Vagina (tissue), 2 donors: ENCODE measurements at places on chromosomes 16 and 17. TPM values are rescaled to one million over a fixed set of nuclear protein-coding genes. Genes with fewer than 3 reads are reported as not detected.

PTX4 gene
- not detected for total RNA-seq

DNA sequence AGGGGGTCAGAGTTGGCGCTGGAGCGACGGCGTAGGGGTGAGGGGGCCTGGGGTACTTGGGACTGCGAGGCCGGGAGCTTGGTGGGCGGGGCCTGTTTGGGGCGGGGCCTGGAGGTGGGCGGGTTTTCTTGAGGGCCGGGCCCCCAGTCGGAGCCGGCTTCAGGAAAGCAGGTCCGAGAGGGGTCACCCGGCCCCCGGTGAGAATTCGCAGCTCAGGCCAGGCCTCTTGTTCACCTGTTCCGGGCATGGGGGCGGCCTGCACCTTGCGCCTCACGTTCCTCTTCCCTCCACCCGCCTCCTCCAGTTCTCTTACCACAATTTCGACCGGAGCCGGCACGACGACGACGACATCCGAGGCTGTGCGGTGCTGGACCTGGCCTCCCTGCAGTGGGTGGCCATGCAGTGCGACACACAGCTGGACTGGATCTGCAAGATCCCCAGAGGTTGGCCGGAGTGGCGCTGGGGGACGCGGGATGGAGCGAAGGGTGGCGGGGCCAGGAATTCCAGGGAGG, 52.5 kb downstream of the MRC2 start:
- no peak for DNase-seq

DNA sequence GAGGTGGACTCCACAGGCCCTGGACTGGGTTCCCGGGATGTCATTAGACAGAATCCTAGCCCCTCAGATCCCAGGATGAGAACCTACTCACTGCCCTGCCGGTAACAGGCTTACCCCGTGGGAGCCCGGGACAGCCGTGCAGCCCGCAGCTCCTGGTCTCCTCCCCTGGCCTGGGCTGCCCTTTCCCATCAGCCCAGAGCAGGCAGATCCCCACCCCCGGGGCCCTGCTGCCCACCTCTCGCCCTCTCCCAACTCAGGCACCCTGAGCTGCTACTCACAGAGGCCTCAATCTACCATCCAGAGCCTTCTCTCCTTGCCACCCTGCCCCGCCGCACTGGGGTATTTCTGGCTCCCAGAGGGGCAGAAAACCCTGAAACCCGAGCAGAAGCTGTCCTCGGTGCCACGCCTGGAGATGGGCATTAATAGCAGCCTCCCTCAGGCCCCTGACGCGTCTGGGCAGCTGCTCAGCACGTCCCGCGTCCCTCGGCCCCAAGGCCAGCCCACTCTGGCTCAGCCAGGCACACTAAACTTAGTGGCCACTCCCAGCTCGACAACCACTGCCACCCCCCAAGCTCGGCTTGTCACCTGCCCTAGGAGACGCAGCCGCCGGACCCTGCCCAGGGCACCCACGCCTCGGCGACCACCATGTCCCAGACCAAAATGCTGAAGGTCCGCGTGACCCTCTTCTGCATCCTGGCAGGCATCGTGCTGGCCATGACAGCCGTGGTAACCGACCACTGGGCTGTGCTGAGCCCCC, at the start of gene CACNG1:
Gene CACNG1 (plus strand): TSS at position 539 of the 757 bp plus-strand sequence. CDS start 107 bp downstream, at position 646.
- DNase-seq = no peak

VTN gene
- 2.7 TPM for total RNA-seq

GRCh38 chr17:78122931-78123249, 5.7 kb downstream of the TMC6 start:
- DNase-seq = no peak

DLG4 gene
- total RNA-seq = 23.3 TPM

- DNase-seq = no peak
These were observed 48.7 kb upstream of the GSE1 start for GRCh38 chr16:85564277-85565051.

- no peak for DNase-seq
These were observed 562 bp downstream of the USP31 start for GRCh38 chr16:23148513-23149266.

DNA sequence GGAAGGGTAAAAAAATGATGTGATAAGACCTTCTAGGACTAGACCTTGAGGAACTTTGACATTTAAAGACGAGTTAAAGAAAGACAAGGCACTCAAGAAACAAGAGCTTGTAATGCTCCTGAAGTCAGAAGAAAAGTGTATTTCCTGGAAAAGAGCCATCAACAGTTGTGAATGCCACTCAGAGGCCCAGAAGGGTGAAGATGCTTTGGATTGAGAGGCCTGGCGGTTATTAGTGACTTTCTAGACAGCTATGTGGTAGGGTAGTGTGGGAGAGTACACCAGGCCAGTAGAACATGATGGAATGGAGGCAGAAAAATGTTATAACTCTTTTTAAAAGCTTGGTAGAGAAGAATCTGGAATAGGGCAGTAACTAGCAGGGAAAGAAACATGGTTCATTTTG, 34.1 kb upstream of the ANKFN1 start:
- DNase-seq = no peak

GRCh38 chr17:80603396-80603795, 58.8 kb downstream of the RPTOR start:
- DNase-seq = no peak

DNA sequence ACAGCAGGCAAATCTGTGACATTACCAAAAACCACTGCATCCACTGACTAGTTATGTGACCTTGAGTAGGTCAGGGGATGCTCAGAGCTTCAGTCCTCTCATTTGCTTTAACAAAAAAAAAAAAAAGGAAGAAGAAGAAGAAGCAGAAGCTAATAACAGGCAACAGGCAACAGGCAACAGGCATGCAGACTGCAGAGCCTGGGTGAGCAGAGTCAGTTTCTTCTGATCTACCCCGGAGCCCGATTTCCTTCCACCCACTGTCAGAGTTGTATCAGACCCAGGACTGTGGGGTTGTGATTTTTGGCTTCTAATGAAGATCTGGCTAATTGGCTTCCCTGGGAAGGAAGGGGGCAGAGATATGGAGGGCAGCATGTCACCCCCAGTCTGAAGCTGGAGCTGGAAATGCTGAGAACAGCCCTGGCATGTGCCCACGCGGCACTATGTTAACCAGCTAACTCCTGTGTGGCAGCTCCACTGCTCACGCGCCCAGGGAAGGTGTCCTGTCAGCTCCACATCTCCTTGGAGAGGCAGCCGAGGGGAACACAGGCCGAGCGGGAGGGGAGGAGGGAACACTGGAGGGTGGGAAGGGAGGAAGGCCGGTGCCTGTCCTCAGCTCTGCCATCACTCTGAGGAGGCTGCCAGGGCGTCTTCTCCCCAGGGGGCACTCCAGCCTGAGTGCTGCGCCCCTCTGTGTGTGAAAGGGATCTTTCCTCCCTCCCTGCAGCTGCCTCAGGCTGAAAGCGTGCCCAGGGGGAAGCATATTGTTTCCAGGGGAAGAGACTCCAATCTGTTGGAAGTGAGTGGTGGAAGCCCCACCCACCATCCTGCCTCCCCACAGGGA, 17.6 kb downstream of the SRCIN1 start:
- DNase-seq = no peak

- DNase-seq = no peak
These were observed 33.2 kb upstream of the STH start for GRCh38 chr17:45965812-45966211.

DNA sequence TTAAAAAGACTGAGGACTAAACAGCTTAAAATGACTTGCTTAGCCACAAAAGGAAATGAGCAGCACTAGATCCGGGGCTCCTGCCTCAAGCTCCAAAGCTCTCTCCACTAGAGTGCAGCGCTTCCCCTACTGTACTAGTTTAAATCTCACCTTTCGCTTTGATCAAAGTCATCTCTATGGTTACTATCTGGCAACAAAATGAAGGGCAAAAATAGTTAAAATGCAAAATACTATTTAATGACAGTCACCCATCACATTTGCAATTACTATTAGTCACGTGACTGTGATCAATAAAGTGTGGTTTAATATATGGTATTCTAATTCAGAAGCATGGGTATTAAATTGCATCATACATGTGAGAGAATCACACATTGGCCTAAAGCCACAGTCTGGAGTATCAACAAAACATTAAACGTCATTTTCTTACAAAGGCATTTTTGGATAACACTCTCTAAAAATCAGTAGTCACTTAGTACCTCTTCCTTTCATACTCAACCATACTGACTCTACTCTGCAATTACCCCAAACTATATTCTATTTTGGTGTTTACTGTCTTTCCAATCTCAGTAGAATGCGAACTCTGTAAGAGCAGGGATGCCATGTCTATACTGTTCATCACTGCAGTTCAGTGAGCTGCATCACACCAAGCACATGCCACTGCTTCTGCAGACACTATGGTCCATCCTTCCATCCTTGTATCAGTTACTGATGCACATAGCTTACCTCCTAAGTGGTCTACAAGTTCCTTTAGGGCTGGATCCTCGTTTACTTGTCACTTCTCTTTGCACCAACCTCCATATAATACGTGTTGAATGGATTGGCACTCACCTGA, 6.2 kb downstream of the PSMD12 start:
- no peak for DNase-seq
